ENCODE measurements at places on chromosomes 4 and X.

GRCh38 chr4:56958111-56958517 lies 19.3 kb downstream of the NOA1 start:
- peak; percentile 19 for DNase-seq

DNA sequence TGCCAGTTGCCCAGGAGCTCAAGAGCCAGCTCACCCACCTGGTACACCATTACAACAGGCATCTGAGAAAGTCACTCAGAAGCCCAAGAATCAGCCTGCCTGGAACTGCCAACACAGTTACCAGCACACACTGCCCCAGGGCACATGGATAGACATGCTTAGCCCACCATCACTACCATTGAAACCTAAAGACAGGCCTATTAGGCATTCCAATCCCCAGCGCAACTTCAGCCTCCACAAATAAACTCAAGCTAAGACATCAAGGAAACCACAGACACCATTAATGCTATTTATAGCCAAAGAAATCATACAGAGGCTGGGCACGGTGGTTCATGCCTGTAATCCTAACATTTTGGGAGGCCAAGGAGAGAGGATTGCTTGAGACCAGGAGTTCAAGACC lies 42.3 kb downstream of the ATRX start:
- no peak for DNase-seq

- DNase-seq, result no peak
These were observed 100.5 kb upstream of the TBC1D9 start for GRCh38 chr4:140856621-140857062.

DNA sequence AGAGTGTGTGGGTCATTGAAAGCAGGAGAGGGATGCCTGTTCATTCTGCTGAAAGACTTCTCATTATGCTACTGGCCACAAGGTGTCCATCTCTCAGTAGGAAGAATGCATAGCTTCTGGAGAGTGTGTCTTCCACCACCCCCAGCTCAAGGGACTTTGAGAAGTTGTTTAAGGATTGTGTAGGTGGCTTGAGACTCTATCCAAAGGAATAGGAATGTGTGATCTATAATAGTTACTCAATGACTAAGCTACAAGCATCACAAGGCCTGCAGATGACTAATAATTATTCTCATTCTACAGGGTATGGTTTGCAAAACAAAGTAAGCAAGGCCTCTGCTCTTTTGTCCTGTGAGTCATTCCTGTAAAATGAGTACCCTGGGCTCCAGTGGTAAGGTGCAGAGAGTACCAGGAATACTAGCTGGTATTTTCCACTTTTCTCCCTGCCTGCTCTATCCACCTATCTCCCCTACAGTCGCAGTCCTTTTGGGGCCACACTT lies 279.8 kb upstream of the BOD1L1 start:
- no peak for DNase-seq

DNA sequence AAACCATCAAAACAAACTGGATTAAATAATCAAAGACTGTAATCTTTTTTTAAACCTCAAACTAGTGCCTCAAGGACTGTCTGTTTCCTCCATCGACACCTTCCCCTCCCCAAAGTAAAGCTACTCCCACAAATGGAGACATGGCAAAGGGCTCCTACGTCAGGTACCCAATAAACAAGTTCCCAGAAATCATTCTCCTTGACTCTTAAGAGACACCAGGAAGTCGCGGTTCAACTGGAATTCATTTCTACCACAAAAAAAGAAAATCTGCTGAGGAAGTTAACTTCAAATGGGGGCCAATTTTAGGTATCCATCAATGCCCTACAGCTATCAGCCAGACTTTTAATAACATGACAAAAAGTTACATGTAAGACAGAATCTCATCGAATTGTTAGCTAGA lies 2.5 kb downstream of the RPS4X start:
- no peak for DNase-seq

DNA sequence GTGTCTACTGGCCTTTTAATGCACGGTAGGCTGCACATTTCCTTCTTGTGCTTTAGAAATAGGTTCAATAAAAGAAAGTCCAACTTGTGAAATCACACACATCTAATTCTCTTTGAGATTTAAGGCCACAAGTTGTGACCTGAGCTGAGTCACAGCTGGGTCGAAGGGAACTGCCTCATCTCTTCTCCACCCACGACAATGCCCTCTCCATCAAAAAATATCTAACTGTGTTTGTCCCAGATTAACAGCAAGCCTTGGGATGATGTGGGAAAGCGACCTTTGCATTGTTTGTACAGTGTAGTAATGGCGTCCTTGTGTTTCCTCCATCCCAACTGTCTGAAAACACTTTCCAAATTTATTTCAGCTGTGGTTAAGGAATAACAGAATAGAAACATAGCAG lies 168.9 kb downstream of the AMELX start:
- no peak for DNase-seq

- no peak for DNase-seq
These were observed 111.3 kb upstream of the ATP8A1 start for GRCh38 chr4:42768125-42768748.

GRCh38 chr4:89539797-89540711 lies 232.5 kb upstream of the GPRIN3 start:
- DNase-seq, result no peak

DNA sequence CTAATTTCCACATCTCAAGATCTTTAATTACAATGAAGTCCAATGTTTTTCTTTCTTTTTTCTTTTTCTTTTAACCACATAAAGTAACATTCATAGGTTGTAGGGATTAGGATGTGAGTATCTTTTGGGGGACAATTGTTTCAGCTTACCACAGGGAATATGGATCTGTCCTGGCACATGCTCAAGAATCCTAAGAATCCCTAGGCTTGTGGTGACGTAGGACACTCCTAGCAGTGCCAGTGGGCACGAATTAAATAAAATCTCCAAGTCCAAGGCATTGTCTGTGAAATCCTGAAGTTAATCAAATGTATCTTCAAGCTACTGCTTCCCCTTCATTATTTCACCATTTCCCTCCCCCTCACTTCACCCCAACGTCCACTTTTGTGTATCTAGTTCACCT lies 2.6 kb upstream of the LAS1L start:
- no peak for DNase-seq

- no peak for DNase-seq
These were observed 566 bp upstream of the LIMCH1 start for GRCh38 chr4:41537292-41537890.

DNA sequence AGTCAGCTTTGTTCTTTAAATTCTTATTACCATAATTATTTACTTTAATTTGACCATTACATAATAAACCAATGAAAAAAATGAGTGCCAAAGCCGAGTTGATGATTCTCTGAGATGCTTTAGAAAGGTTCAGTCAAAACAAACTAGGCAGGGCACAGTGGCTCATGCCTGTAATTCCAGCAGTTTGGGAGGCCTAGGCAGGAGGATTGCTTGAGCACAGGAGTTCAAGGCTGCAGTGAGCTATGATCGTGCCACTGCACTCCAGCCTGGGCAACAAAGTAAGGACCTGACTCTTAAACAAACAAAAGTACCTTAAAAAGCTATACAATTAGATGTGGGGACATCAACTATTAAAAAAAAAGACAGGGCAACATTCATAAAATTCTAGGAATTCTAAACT lies 75.0 kb downstream of the AFAP1 start:
- no peak for DNase-seq

DNA sequence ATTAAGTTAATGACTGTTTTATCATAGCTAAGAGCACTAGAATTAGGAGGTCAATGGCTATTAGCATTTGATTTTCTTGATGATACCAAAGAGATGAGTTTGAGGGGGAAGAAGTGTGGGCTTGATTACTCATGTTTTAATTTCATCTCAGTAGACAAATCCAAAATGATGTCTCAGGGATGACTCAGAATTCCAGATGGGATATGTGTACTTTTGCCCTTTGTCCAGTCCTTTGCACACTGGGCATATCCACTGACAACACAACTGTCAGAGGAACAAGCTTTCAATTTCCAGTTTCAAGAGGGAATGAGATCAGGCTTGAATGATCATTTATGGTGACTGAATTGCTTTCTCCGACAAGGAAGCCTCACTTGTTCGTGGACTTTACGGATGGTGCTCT lies 325.3 kb upstream of the FTHL17 start:
- DNase-seq, result no peak

DNA sequence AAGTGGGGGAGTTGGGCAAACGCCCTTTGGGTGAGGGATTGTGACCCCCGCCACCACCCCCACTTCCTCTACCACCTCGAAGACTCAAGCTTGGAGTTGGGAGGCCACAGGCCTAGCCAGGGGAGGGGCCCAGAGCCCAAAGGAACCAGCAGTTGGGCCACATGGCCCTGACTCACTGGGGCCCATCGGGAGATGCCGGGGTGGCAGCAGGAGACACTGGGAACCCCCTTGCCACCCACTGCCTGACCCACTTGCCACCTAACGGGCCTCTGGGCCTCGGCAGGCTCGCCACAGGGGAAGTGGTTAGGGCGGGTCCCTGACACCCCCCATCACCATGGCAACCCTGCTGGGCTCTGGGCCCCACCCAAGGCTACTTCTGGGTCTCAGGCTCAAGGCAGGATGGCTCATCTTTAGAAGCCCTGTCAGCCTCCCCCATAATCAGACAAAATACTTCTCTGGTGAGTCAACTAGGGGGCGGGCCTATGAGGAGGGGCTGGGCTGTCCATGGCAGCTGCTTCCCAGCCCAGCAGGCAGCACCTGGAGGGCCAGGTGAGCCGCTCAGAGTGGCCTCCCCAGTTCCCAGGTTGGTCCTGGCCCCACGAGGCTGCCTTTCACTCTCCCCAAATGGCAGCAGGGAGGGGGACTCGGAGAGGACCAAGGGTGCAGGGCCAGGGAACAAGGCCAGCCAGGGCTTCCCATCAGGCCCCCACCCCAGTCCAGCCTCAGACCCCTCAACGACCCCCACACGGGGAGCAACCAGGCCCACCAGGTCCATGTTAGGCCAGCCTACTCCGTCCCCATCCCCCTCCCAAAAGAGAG lies 5.6 kb downstream of the FLNA start:
- DNase-seq, result peak; percentile 56

GRCh38 chrX:32041181-32041580 lies 969.3 kb upstream of the FTHL17 start:
- no peak for DNase-seq

DNA sequence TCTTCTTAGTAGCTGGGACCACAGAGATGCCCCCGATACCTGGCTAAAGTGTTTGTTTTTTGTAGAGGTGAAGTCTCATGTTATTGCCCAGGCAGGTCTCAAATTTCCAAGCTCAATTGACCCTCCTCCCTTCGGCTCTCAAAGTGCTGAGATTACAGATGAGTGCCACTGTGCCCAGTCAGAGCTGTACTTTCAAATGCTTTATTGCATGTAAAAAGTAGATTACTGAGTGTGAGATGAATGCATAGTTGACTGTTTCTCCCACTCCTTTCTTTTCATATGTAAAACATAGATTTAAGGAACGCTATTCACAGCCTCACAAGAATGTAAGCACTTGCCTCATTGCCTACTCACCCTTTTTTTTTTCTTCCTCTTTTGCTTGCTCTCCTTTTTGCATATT lies 984.4 kb upstream of the PABPC4L start:
- DNase-seq, result no peak

DNA sequence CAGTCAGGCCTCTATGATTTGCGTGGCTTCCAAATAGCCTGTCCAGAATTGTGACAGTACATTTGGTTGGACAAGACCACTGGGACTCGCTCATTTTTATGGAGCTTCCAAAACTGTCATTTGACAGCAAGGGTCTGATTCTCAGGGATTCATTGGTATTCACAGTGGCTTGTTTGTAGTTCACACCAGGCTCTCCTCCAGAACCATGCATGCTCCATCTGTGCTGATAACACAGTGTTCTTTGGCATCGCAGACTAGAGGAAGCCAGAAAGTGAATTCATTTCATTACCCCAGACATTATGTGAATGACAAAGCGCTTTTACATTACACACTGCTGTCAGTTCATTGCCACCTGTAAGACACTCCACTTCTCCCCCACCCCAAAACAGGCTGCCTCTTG lies 208.3 kb downstream of the ARHGAP10 start:
- peak; percentile 18 for DNase-seq

DNA sequence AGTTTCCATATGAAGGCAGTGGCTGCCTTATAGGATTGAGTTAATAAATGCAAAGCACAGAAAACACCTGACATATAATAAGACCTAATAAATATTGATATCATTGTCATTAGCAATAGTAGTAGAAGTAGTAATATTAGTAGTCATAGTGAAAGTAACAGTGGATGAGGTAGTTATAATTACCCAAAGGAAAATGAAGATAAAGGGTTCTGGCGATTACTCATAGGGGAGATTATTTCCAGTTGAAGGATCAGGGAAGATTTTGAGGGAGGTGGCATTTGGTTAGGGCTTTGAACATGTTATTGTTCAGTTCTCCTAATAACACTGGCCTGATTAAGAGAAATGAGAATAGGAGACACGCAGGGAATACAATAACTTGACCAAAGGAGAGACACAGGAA lies 131.9 kb upstream of the GPRIN3 start:
- no peak for DNase-seq

DNA sequence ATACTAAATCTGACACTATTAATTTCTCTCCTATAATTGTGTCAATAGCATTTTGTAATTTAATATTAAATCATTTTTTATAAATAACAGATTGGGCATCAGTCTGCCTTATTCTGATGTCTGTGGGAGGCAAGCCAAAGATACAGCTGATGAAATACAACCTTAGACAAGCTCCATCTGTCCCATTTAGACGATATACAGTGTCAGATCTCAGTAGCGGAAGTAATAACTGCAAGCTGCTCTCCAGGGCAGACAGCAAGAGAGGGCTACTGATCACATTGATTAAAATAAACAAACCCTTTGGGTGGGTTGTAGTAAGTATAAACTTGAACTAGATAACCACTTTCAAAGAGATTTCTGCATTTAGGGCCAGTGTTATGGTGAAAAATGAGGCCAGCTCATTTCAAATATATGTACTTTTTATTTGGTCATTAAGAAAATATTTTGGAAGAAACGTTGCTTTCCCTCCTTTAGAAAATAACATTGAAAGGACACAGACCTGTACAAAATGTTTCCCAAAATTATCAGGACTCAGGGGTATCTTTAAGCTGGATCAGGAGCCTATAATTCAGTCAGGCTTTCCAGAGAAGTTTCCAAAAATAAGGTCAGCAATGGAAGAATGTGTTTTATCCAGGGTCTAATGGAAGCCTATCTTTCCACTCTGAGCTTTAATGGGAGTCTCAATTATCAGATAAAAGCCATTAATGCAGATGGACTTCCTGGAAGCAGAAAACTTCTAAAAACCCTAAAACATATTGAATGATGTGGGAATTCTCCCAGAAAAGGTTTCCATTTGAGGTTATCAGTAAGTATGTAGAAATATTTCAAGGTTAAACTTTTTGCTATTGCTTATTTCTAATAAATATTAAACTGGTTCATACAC lies 1028.8 kb upstream of the IGFBP7 start:
- DNase-seq, result peak; percentile 33

GRCh38 chr4:5712931-5713330 lies 1.9 kb downstream of the EVC start:
- DNase-seq, result no peak

DNA sequence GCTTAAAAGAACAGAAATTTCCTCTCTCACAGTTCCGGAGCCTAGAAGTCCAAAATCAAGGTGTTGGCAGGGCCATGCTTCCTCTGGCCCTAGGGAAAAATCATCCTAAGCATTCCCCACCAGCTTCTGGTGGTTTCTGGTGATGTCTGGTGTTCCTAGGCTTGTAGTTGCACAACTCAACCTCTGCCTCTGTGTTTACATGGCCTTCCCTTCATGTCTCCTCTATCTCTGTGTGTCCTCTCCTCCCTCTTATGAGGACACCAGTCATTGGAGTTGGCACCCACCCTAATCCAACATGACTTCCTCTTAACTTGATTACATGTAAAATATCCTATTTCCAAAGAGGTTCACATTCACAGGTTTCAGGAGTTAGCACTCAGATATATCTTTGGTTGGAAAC lies 15.4 kb downstream of the LRP2BP start:
- no peak for DNase-seq

Measured in BE2C (cell line).